ENCODE measurements at places on chromosomes 6 and 20.

DNA sequence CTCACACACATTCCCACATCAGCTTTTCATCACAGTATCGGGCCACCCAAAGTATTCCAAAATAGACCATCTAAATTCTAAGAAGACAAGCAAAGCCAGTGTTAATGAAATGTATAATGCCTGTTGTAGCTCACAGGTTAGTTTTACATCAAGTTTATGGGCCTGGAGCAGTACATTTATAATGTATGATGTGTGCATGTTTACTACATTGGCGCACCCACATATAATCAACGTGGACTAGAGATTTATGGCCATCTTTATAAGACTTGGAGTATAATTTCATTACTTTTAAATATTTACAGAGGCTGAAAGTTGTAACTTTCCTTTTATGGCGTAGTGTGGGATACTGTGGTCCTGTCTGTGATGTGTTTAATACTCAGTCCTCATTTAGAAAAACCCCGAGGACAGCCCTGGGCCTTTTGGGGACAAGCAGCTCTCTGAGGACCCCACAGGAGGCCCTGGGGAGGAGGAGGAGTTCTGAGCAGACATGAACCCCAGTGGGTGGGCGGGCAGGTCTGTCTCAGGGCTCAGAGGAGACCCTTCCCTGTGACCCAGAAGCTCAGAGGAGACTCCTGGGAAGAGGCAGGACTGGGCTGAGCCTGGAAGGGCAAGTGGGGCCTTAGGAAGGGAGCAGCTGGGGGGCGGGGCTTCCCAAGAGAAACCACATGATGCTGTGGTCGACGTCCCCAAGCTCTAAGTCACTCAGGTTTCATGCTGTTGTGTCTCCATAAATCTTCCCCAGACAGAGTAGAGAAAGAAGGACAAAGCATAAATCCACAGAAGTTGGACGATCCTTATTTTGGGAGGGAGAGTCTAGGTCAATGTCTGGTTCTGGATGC is 232.1 kb downstream of the PREX1 start:
- no peak for DNase-seq

DNA sequence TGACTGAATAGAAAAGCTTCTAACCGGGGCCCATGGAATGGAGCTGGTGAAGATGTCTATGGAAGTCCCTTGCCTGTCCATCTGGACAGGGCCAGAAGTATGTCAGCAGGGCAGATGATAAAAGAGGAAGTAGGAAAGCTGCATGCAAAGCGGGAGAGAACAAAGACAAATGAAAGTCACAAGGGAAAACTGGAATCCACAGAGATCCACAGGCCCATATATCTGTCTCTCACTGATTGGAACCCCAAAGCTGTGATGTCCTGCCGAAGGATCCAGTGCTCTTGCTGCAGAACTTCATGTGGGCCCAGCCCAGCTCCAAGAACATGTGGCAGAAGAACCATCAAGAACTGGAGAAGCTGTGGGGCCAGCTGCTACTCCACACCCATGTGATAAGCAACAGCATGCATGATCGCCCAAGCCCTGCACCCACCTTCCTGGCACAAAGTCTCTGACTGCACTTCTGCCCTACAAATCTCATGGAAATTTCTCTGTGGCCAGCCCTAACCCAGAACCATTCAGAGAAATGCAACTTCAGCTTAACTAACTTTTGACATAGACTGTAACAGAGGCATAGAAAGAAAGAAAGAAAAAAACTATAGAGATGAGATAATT is 716.0 kb downstream of the KIF16B start:
- DNase-seq, result no peak

- peak; percentile 67 for DNase-seq
These were observed 4.9 kb upstream of the DLL1 start for GRCh38 chr6:170295510-170296422.

- no peak for DNase-seq
These were observed 67.8 kb upstream of the RALGAPA2 start for GRCh38 chr20:20780127-20780824.

- no peak for DNase-seq
These were observed 68.7 kb upstream of the STMND1 start for GRCh38 chr6:17032988-17033634.

DNA sequence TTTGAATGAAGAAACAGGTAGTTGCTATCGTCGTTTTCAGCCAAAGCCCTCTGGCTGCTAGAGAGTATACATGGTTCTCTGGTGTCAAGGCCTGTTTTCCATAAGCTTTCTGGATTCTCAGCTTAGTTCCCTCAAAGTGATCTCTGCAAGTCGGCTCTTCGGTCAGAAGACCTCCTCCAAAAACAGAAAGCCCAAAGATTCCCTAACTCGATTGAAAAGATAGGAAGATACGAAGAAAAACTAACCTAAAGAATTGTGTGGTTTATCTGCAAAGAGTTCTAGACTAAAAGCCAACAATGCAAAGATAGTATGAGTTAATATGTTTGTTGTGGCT is 545 bp upstream of the ASCC3 start:
- no peak for DNase-seq

- DNase-seq, result no peak
These were observed 28.7 kb downstream of the OLIG3 start for GRCh38 chr6:137465378-137466009.

DNA sequence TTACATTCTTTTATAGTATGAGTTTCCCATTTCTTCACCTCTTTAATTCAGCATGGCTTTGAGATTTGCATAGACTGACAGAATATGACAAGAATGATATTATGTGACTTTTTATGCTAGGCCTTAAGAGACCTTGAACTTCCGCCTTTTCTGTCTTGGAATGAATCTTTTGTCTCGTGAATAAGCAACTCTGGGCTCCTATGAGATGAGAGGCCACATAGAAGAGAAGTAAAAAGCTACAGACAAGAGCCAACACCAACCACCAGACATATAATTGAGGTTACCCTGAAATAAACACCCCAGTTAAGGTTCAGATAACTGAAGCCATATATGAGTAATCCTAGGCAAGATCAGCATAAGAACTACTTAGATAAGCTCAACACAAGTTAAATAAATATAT is 600.8 kb downstream of the MEI4 start:
- DNase-seq, result no peak

GRCh38 chr6:161542346-161542980 is 268.6 kb upstream of the AGPAT4 start:
- DNase-seq, result no peak

GRCh38 chr6:56437171-56437900 is 190.0 kb upstream of the COL21A1 start:
- DNase-seq, result no peak

GRCh38 chr6:162217811-162218493 is 509.6 kb downstream of the PRKN start:
- no peak for DNase-seq
